ENCODE measurements at places on chromosomes 1 and 21.

- no peak for DNase-seq
Measured at GRCh38 chr1:29967261-29967660, 730.9 kb downstream of the PTPRU start.

DNA sequence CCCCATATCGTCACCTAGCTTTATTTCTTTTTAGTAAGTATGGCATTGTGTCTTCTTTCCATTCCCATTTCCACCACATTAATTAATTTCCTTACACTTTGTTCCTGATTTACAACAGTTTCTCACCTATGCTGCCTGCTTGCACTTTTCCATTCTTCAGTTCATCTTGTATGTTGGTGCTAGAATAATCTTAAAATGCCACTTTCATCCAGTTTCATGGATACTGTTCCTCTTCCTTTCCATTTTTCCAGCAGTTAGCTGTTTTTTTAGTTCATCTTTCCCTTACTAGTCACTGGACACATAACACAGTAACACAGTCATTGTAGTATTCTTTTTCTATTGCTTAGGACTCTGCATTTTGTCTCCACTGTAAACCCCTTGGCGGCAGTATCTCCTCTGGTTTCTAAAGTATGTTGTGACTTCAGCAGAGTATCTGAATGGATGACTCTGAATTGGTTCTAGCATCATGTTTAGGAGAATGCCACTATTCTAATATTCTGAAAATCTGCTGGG, 2.1 kb downstream of the CDC7 start:
- DNase-seq, result no peak

DNA sequence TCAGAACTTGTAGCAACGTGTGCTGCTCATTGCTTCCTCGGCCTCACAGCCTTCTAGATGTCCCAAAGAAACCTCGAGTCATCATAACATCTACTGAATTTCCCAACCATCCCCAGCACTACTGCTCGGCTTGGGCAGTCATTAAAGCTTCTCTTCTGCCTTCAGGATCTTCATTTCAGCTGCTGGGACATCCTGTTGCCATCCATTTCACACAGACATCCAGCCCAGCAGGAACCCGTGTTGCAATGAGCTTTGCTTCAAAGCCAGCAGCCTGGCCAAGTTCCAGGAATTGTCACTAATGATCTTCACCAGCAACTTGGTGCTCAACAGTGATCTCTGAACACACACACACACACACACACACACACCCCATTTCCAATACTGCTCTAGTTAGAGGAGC, 18.5 kb downstream of the WLS start:
- no peak for DNase-seq

DNA sequence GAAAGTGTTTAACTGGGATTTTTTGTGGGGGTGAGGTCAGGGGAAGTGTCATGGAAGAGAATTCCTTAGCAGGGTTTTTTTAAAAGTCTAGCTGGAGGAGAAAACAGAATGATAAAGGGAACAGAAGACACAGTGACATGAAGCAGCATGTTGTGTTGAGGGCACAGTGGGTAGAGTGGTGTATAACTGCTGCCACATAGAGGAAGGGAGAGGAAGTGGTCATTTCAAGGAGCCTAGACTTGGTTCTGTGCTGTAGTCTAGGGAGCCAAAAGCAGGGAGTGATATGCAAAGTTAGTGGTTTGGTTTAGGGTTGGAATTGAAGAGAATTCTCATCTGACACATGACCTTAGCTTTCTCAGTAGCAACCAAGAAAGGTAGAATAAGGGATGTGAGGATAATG, 10.2 kb downstream of the EEIG2 start:
- DNase-seq, result no peak

DNA sequence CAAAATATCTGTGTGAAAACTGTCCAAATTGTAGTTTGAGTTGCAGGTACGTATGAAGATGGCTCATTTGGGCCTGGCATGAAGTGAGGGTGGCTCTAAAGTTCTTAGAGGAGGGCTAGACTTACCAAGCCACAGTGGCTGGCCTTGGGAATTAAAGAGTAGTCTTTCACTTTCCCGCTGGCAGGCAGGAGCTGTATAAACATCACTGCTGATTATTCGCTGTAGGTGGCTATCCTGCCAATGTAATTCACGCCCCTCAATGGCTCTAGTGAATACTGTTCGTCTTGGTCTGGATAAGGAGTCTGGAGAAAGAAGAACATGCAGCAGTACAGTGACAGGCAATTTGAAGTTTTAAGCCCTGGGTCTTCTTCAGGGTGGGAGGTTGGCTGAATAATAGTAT, 31.0 kb downstream of the UROD start:
- DNase-seq, result no peak

DNA sequence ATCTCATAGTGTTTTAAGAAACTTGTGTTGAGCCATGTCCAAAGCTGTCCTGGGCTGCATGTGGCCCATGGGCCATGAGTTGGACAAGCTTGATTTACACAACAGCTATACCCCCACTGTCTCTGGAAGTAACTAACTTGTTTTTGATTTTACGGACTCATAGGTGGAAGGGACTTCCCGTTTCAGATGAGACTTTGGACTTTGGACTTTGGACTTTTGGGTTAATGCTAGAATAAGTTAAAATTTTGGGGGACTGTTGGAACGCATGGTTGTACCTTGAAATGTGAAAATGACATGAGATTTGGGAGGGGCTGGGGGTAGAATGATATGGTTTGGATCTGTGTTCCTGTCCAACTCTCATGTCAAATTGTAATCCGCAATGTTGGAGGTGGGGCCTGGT, 52.6 kb upstream of the ZSWIM5 start:
- no peak for DNase-seq

- DNase-seq, result no peak
Measured at GRCh38 chr1:239222999-239223398, 163.4 kb upstream of the CHRM3 start.

All from Calu3 (cell line).